ENCODE measurements at places on chromosomes 13 and 19.

- peak; percentile 22 for DNase-seq
These were observed 19.7 kb downstream of the ACOD1 start for GRCh38 chr13:76968041-76968440.

- DNase-seq = peak; percentile 1
These were observed 1690.7 kb downstream of the SLITRK5 start for GRCh38 chr13:89361909-89362308.

DNA sequence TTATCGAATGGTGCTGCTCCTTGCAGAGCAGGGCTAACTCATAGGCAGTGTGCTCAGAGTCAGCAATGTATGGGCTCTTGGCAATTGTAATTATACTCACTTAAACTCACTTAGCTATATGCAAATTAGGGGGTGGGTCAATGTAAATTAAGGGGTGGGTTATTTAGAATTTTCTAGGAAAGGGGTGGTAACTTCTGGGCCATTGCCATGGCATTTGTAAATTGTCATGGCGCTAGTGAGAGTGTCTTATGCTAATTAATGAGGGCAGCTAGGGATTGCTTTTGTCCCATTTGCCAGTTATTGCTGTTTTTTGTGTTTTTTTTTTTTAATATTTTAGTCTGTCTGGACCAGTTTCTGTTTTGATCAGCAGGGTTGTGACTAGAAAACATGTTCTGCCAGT lies 68.4 kb downstream of the DIAPH3 start:
- DNase-seq = no peak

DNA sequence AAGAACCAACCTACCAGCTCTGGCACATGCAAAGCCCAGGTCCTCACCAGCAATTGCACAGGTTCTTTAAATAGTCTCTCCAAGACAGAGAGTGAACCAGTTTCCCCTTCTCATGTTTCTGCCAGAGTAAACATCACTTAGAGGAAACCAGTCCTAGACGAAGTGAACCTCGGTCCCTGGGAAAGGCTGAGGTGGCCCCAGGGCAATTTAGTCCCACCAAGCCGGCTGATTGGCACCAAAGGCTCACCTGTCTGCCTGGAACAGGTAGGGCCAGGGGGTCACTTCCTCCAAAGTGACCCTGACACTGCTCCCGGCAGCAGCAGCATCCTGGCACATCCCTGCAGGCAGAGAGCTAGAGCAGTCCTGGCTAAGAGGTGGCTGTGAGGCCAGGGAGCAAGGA lies 122.9 kb upstream of the ZNF507 start:
- DNase-seq = no peak
